ENCODE measurements at places on chromosomes 1 and 21. TPM values are rescaled to one million over a fixed set of nuclear protein-coding genes. Genes with fewer than 3 reads are reported as not detected.

GRCh38 chr1:3577300-3577699 is 34.0 kb downstream of the MEGF6 start:
- DNase-seq, result no peak

DNA sequence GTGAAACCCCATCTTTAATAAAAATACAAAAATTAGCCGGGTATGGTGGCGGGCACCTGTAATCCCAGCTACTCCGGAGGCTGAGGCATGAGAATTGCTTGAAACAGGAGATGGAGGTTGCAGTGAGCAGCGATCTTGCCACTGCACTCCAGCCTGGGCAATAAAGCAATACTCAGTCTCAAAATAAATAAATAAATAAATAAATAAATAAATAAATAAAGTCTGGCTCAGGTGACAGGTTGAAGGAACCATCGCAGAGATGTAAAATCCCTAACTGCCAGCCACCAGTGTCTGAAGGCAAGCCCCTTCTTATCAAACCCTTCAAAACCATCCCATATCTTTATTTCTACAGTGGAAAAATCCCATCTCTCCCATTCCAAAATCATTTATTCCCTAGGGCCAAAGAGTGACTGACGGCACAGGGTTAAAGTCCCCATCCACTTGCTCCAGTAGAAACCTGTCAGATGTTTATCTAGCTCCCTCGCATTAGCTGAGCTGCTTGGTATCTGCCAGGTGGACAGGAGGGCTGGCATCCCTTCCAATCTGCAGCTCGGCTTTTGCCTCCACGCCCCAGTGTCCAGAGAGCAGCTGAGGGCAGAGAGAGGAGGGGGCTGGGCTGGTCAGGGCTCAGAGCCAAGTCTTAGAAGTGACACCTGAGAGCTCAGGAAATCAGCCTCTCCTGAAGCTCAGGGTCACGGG is 5.0 kb downstream of the CSRP1 start:
- no peak for DNase-seq

Gene PCNX2
- total RNA-seq, result 43.9 TPM

Gene MSH4
- 0.67 TPM for total RNA-seq

Gene UBL4B
- total RNA-seq, result not detected

GRCh38 chr1:191699343-191699742 is 458.9 kb upstream of the RGS18 start:
- no peak for DNase-seq

Gene SH2D5
- 0.14 TPM for total RNA-seq

DNA sequence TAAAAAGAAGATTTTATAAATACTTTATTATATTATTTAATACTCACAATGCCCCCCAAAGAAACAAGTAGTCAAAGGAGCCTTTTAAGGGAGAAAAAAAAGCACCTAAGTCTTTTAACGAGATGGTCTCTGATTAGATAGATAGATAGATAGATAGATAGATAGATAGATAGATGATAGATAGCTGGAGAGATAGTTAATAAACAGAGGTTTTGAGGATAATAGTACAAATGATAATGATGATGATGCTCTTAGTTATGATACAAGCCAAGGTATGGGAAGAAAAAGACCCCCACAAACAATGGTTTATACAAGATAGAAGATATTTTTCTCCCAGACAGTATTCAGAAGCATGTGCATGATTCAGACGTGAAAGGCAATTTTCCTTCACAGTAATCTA is 14.6 kb upstream of the EDEM3 start:
- DNase-seq, result no peak

Gene FAM229A
- 17.4 TPM for total RNA-seq

Gene COPA
- 119 TPM for total RNA-seq

Gene BCAR3
- 0.71 TPM for total RNA-seq

Gene F13B
- total RNA-seq, result not detected

DNA sequence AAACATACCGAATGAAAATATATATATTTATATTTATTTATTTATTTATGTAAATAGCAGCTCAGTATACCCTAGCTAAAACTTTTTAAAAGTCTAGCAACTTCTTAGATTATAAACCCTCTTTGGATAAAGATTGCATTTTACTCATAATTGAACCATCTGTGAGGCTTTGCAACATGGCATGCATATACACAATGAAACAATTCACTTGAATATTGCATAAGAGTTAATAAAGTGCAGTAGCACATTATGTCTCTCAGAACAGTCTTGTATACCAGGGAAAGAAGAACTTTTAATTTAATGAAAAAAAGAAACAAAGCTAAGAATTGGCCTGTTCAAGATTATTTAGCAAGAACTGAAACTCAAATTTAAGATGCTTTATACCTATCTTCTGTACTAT is 1363.9 kb upstream of the ADGRL2 start:
- DNase-seq, result no peak

DNA sequence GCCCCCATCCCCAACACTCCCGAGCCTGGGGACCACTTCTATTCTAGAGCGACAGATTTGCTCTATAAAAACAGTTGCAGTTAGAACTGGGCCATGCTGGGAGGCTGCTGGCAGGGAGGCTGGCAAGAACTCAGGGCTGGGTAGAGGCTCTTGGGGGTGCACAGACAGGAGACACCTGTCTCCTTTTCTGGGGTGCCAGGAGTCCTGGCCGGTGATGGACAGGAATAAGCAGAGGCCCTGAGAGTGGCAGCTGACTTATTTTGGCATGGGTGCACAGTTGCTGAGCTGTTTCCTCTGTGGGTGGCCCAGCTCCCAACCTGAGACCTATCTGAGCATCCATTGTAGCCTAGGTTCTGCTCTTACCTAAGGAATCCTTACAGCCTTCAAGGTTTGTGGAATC is 39.2 kb upstream of the TMPRSS2 start:
- no peak for DNase-seq

- DNase-seq, result no peak
Observed at GRCh38 chr1:160891474-160891873, 6.5 kb upstream of the ITLN1 start.

DNA sequence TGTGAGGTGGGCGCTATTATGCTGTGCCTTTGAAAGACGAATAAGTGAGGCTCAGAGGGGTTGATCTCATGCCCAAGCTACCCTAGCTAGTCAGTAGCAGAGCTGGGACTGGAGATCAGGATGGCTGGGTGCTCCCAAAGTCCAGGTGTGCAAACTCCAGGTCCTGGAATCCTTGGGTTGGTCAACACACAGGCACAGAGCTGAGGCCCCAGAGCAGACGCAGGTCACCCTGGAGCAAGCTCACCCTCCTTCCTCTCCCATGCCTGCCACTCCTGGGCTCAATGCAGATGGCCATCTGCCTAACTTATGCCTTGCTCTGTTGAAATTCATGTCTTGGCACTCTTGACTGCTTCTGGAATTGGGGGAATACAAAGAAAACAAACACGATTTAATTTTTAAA is 587.2 kb downstream of the PTPRU start:
- no peak for DNase-seq

Gene TMOD4
- 1.2 TPM for total RNA-seq

Gene TFAP2E
- 1.2 TPM for total RNA-seq

- DNase-seq, result no peak
Observed at GRCh38 chr1:196685506-196685905, 33.7 kb downstream of the CFH start.

Gene SLC45A3
- total RNA-seq, result 0.17 TPM

Gene B3GALT5
- total RNA-seq, result not detected

- DNase-seq, result no peak
Observed at GRCh38 chr1:210384625-210385024, 55.9 kb downstream of the HHAT start.

DNA sequence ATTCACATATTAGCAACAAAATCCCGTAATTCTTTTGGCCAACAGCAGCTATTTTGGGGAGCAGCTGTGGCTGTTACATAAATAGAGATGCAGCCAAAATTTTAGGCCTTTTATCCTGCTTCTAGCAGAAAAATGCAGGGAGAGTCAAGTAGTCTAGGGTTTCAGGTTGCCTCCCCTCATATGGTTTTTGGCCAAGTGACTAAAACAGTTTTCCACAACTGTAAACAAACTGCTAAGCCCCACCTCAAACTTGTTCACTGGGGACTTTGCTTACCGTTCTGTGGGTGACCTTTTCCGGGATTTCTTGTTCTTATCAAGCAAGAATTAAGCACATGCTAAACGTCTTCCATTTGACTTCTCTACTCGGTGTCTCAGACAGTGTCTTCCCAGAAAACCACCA is 133.4 kb downstream of the EDEM3 start:
- no peak for DNase-seq

DNA sequence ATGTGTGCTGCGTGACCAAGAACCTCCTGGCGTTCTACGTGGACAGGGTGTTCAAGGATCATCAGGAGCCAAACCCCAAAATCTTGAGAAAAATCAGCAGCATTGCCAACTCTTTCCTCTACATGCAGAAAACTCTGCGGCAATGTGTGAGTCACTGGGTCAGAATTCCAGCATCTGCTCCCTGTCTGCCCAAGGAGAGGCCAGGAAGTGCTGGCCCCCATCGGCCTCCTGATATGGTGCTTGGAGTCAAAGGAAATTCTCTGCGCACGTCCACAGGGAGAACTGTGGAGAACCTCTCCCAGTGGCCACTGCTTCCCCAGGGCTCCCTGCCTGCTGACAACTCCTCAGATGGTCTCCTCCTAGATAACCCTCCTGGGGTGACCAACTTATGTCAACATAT is 25.6 kb upstream of the IL20 start:
- no peak for DNase-seq

- DNase-seq, result no peak
Observed at GRCh38 chr1:199667089-199667488, 360.4 kb upstream of the NR5A2 start.

DNA sequence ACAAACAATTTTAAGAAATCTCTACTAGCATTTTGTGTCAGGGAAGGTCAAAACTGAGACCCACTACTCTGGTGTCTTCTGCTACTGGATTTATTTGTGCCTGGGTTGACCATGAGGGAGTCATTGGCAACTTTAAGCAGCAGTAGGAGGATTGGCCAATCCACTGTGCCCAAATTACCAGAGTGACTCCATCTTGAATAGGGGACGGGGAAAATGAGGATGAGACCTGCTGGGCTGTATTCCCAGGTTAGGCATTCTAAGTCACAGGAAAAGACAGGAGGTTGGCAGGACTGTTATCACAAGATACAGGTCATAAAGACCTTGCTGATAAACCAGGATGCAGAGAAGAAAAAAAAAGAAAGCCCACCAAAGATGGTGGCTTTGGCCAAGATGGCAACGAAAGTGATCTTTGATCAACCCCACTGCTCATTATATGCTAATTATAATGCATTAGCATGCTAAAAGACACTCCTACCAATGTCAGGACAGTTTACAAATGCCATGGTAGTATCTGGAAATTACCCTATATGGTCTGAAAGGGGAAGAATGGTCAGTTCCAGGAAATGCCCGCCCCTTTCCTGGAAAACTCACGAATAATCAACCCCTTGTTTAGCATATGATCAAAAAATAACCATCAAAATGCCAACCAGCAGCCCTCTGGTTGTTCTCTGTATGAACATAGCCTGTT is 200.9 kb downstream of the LTN1 start:
- no peak for DNase-seq

Gene SH2D1B
- not detected for total RNA-seq

DNA sequence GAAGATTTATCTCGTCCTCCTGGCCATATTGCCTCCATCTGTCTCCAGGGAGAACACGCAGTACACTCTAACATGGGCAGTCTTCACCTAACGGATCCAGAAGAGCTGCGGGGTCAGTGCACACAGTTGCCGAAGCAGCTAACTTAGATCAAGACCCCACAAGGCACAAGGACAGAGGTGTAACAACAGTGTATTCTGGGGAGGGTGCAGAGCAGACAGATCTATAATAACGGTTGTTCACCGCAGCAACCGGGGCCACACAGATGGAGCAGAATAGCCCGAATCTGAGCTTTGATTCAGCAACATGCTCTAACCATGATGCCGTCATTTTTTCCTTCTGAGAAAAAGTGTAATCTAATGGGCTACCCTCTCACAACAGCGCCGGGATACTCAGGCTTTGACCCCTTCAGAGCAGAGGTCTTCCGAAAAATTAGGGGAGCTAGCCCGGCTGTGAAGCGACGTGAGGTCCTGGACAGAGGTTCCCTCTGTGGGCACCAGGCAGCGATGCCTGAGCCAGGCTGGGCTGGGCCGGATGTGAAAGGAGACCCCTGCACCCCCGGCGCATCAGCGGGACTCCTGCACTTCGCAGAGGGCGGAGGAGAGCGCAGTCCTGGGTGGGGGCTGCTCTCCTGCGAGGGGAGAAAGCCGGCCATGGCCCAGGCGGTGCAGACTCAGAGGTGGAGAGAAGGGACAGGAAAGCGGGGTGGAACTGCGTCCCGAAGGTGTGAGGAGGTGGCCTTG is 57.5 kb downstream of the BCL9 start:
- peak; percentile 66 for DNase-seq

DNA sequence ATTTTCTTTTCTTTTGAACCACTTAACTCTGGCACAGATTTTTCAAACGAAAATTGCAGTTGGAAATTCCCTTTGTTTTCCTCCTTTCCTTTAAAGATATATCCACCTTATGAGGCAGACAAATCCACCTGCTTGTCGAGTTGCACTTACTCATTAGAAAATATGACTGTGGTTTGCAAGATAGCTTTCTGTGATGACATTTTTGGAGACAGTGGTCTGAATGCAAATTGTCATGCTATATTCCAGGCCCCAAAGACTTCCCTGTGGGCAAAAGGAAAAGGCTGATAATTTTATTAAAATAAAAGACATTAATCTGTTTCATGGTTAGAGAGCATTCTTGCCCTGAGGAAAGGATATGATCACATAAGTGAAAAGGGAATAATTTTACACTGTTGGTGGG is 120.6 kb downstream of the TNFSF18 start:
- DNase-seq, result no peak

GRCh38 chr1:184759112-184759511 is 4.5 kb upstream of the EDEM3 start:
- no peak for DNase-seq

- DNase-seq, result no peak
Observed at GRCh38 chr1:187264995-187265602, 436.4 kb downstream of the PLA2G4A start.

Gene LCA5L
- total RNA-seq, result not detected

GRCh38 chr1:31579374-31579773 is 3.1 kb downstream of the TINAGL1 start:
- no peak for DNase-seq

DNA sequence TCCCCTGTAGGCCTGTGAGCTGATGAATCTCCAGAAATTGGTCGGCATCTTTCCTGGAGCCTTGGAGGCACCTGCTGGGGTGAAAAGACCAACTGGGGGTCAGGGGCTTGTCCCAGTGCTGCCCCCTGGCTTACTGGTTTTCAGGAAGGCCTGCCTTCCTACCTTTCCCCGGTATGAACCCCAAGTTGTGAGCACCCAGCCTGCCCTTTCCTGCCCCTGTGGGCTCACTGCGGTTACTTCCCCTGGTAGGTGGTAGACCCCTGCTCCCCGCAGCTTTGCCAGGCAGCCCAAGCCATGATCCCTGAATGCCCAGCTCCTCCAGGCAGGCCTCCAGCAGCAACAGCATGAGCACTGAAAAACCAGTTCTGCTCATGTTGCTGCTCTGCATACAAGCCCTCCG is 10.2 kb downstream of the DMRTB1 start:
- no peak for DNase-seq

Gene SPATA46
- not detected for total RNA-seq

Gene PDZK1IP1
- not detected for total RNA-seq

DNA sequence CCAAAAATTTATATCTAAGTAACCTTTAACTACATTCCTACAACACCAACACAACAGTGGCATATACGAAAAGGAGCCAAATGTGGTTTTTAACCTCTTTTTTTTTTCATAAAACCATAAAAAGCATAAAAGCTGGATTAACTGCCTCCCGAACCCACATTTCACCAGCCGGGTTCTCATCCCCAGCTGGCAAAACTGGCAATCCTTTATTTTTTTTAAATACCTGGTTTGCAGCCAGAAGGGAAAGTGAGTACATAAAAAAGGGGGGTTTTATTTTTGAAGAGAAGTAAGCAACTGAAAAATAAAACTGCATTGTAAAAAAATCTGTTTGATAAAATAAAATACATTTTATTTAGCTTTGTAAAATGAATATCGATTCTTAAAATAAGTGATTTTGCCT is 295.4 kb downstream of the AKT3 start:
- DNase-seq, result no peak

Measured in activated naive CD8-positive, alpha-beta T cell treated with anti-CD3 and anti-CD28 coated beads, Interleukin-2, amount 10 ng/mL, durations not matched to agents 7 days and 5 days (primary cell).